GM23338 (cell line): ENCODE measurements at places on chromosomes 12 and 14.

GRCh38 chr12:11870041-11870451, 200.7 kb upstream of the BCL2L14 start:
- DNase-seq, result no peak

- DNase-seq, result peak; percentile 88
Measured at GRCh38 chr14:100446572-100446971, 123.4 kb downstream of the SLC25A47 start.

DNA sequence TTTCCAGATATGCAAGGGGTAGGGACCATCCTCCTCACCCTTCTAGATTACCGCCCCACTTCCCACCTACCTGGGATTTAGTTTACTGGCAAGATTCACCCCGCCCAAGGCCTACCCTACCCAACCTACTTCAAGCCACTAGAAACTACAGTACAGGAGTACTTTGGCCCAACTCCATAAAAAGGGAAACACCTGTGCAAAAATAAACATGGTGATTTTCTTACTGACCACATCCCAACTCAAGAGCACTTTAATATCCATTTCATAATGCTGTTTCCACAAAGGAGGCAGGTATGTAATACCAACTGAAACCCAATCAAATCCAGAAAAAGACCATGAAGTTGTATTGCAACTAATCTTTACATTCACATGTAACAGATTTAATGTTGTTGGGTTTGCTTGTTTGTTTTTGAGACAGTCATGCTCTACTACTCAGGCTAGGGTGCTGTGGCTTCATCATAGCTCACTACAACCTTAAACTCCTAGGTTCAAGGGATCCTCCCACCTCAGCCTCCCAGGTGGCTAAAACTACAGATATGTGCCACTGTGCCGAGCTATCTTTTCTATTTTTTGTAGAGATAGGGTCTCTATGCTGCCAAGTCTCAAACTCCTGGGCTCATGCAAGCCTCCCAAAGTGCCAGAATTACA, 41.7 kb upstream of the RAP1B start:
- no peak for DNase-seq

GRCh38 chr12:53233671-53234121, 1.7 kb upstream of the RARG start:
- DNase-seq, result peak; percentile 60

DNA sequence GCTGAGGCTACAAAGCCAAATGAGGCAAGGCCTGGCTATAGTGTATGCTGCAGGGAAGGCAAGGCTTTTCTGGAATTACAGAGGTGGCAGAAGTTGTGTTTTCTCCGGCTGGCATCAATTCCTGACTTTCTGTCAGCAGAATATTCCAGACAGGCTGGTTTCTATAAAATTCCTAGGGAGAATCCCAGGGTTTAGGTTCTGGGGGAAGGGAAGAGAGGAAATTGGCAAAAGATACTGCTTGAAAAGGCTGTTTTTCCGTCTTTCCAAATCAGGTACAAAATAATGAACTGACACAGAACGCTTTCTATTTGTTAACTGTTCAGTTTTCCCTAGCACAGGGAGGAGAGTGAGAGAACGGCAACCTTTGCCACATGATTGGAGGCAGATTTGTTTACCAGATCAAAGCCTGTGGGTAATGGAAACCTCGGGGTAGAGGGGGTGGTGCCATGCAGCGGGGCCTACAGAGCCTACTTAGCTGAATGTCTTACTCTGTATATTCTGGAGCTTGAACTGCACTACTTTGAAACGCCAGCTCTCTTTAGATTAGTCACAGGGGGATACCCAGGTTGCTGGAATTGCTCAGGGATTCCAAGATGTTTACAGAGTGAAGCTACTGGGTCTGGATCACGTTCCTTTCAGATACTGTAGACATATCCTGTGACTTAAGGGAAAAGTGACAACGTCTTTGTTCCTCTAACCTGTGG, 65.8 kb upstream of the DACT1 start:
- DNase-seq, result no peak

DNA sequence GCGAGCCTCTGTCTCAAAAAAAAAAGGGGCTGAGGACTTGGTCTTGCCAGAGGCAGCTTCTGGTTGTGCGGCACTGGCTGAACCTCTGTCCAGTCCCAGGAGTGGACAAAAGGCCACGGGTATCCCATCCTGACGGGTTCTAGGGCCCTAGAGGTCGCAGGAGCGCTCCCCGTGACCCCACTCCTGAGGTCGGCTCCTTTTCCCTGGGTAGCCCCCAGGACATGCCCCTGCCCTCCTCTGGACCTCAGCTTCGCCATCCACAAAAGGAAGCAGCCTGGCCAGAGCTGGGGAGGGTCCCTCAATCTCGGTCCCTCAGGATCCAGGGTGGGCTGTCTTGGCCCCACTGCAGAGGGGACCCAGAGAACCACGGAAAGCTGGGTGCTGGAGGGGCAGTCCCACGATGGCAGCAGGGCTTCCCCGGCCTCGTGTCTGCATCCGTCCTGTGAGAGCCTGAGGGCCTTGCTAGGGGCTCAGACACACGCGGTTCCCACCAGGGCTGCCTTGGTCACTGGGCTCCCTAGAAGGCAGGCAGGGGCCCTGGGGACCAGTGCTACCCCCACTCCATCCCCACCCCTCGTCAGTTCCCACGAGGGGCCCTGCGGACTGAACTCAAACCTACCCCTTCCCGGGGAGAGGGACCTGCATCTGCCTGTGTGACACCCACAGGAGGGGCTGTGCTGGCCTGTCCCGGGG, 31.1 kb downstream of the ASCL4 start:
- DNase-seq, result no peak

GRCh38 chr12:73612551-73612950, 925.1 kb upstream of the ATXN7L3B start:
- DNase-seq, result no peak

DNA sequence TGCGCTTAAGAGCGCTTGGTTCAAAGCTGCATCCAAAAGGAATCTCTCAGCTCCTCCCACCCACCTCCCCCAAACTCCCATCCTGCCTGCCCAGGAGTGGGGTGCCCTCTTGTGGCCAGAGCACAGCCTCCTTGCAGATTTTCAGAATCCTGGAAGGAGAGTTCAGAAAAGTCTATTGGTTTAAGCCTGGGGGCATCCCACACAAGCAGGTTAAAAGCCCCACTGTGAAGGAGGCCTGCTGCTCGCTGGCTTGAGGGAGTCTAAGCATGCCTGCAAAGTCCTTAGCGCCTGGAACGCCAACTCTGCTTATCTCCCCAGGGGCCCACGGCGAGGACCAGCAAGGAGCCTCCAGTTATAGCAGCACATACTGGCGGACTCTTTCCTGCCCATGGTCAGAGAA, 297.1 kb downstream of the KSR2 start:
- peak; percentile 91 for DNase-seq

GRCh38 chr12:46555406-46555852, 182.9 kb upstream of the SLC38A2 start:
- no peak for DNase-seq

GRCh38 chr14:65106736-65107135, 4.4 kb upstream of the MAX start:
- no peak for DNase-seq

DNA sequence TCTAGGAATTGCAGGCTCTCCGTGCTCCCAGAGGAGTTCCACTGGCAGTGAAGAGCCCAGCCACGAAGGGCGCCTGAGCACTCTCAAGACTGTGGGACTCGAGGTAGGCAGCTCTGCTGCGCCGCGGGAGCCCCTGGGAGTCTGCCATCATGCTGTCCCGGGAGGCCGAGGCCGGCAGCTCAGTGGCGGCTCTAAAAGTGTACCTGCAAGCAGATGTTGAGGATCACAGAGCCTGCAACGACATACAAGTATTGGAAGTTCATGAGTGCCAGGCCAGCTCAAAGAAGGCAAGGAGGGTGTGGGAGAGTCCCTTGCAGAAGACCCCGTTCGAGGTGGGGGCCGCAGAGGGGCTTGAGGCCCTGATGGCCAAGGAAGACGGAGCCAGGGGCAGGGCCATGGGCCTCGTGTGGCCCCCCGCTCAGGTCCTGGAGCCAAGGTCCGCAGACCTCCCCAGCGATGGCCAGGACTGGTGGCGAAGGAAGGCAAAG, 62.7 kb downstream of the MUCL1 start:
- peak; percentile 19 for DNase-seq
